ENCODE measurements at places on chromosomes 16 and 17.
A peak's percentile ranks its signal among the peaks of the same experiment; 100 is the strongest.

DNA sequence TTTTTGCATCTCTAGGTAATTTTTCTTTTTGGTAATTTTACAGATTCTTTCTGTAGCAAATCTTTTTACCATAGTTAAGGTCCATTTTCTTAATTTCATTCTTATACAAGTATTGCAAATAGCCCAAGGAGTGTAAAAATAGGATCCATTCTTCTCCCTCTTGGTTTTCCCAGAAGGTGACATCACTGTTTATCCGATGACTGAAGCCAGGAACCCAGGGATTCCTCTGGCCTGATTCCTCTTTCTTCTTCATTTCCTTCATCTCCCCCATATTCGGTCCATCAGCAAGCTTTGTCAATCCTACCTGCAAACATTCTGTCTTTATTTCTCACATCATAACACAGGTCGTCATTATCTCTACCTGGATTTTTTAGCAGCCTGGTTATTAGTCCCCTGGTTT lies 5.3 kb downstream of the RBBP6 start:
- no peak for DNase-seq

DNA sequence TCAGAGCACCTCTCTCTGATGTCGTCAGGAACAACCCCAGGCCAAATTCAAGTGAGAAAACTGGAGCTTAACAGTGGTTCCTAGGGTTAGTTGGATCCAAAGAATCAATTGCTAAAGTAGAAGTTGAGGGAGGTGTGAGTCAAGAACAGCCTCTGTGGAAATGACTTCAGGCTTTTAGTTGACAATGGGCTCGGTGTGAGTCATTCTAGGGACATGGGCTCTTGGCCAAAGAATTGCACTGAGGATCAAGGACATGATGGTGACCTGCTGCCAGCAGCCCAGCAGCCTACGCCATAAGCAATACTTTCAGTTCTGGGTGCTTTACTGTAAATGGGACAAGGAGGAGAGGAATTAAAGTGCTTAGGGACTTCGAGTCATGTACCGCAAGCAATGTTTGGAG lies 32.1 kb upstream of the SMURF2 start:
- DNase-seq, result no peak

GRCh38 chr16:25613931-25614330 lies 77.8 kb upstream of the HS3ST4 start:
- no peak for DNase-seq

DNA sequence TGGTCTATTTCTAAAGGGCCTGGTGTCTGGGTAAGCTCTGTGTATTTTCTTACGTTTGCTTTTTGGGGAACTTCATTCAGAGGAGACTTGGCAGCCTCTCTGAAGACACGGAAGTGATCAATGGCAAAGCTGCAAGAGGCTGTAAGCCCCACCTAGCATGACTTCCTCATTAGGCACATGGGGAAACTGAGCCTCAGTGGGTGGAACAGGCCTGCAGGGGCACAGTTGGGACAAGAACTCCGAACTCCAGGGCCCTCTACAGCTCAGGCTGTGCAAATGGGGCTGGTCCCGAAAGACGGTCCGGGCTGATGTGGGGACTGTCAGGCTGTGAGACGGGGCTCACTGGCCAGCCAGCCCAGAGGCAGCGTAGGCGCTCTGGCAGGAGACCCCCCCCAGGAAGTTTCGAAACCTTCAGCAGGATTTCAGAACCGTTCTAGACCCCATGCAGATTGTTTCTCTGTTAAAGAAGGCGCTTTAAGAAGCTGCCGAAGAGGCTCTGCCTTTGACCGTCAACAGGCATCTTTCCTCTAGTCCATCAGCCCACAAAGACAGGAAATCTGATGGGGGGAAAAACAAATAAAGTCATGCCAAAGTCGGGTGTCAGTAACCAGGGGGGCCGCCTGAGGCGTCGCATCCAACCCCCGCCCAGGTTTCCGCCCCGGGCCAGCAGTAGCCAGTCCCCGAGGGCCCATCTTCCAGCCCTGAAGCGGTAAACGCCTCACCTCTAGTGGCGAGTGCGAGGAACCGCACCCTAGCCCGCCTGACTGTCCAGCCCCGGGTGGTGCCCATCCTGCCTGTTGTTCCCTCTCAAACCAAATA lies 79.8 kb upstream of the TBC1D3K start:
- peak; percentile 17 for DNase-seq

GRCh38 chr16:76749780-76750375 lies 441.1 kb upstream of the MON1B start:
- no peak for DNase-seq
